ENCODE measurements at places on chromosomes 13 and 19. TPM values are rescaled to one million over a fixed set of nuclear protein-coding genes. Genes with fewer than 3 reads are reported as not detected.

DNA sequence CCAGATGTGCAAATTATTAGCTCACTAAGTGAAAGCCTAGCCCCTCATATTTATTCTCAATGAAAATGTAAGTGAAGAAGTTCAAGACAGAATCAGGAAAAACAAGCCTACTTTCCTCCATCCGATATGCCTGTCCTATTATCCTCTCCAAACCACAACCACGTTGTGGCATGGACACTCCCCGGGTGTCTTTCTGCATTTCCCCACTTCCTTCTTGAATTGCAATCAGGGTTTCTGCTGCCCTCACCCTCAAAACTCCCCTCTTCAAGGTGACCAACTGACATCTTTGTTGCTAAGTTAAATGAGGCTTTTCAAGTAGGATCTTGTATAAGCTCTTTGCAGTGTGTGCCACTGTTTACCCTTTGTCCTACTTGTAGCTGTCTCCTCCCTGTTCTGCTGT, 11.8 kb downstream of the SLC25A30 start:
- no peak for DNase-seq

DNA sequence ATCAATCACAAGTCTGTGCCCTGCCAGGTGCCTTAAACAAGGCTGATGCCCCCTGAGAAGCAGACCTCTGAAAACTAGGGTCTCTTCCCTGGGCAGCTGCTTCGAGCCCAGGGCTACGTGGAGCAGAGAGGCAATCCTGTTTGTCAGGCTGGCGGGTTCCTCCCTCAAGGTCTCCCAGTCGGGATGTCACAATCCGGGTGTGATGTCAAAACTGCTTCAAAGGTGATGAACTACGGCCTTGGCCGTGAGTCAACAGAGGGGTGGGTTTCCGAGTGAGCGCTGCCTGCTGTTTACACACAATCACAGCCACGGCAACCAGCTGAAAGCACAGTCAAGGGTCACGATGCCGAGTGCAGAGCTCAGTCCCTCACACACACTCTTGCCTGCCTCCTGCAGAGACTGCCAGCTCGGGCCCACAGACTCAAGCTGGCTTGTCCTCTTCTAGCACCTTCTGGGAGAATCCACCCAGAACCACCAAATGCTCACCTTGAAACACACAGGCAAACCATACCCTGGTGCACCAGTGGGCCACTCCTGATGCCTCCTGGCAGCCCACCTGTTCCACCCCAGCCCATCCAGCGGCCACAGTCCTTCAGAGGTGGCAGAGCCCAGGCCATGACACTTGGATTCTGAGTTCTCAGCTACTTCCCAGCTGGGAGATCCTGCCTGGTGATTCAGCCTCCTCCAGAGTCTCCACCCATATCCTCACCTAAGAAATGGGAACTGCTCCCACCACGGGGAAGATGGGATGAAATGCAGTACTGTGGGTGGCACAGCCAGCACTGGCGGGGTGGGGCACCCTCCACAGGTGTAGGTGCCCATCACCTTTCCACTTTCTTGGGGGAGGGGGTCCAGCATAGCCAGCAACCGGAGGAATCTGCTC, 6.8 kb downstream of the ELL start:
- DNase-seq = peak; percentile 43

The WDR87 gene
- total RNA-seq = not detected

The ADGRE2 gene
- total RNA-seq = 0.17 TPM

DNA sequence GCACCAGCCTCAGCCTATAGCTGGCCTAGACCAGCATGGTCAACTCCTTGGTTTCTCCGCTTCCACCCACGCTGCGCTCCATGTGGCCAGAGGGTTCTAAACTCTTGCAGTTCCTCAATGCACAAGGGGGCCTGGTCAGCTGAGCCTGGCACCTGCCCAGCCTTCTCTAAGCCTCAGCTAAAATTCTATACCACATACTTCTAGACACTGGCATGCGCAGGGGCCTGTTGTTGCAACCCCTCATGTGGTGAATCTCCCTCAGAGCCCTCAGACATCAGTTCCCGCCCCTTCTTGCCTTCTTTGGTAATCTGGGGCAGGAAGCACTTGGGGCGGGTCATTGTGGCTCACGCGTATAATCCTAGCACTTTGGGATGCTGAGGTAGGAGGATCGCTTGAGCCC, 19.7 kb upstream of the LDLR start:
- DNase-seq = no peak

DNA sequence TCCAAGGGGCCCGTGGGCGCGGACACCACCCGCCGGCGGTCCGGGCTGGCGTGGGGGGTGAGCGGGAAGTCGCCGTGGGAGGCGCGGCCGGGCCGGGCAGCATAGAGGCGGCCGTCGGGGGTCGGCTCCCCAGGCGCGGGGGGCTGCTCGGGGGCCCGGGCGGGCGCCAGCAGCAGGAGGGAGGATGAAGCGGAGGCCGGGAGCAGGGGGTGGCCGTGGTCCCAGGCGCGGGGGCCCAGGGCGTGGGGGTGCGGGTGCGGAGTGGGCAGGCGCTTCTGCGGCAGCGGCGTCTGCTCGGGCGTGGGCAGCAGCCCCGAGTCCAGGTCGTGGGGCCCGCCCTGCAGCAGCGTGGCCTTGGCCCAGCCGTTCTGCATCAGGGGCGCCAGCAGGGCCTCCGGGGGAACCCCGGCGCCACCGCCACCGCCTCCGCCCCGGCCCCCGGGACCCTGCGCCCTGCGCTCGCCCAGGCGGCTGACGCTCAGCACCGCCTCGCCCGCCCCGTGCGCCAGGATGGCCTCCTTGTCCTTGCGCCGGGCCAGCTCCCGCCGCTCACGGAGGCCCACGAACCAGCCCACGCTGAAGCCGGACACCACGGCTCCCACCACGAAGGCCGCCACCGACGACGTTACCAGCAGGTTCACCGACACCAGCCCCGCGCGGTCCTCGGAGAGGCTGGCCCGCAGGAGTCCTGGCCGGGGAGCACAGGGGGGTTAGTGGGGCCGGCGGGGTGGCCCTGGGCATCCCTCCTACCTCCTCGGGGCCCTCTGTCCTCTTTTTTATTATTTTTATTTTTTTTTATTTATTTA, 4.2 kb upstream of the LRG1 start:
- DNase-seq = no peak

GRCh38 chr13:37490176-37490779, 108.3 kb downstream of the POSTN start:
- no peak for DNase-seq

All from Daoy (cell line).